ENCODE measurements at places on chromosomes 11 and 22.

DNA sequence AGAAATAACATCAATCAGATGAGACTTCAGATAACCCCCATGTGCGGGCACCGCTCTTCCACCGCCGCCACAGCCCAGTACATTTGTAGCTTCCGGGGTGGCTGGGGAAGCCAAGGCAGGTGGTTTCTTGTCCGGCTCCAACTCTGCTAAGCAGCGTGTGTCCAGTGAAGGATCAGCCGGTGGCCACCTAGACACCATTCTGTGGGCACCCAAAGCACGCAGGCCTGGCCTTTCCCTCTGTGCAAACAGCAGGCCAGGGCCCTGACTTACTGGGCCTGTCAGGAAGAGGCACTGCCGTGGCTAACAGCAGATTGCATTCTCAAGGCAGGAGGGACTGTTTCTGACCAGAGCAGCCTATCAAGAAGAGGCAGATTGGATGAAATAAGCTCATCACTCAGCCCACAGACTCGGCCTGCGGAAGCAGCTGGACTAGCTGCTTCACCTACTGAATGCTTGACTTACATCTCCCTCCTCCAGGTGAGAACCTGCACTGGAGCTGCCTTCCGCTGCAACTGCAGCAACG lies 74.8 kb downstream of the ETS1 start:
- DNase-seq, result no peak

DNA sequence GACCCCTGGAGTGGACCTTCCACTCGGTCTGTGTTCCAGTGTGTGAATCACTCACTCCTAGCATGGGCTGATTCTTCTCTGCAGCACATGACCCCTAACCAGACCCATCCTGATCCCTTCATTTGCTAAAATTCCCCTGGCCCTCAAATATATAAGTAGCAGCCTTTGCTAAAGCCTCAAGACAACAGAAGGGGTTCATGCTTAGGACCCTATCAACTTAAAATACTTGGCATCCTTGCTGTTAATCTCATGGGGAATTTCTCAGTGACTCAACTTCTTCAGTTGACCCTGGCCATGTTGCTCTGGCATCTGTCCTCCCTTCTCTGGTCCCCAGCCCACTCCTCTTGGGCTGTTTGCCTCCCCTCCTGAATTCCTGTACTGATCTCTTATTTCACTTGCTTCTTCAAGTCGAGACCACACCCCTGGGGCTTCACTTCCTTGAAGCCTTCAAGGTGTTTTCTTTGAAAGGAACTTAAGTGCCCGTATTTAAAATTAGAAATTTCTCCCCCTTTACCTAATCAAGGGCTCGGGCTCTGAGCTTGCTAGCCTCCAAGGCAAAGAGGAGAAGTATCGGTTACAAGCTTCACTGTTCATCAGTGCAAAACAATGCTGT lies 23.6 kb downstream of the NNMT start:
- DNase-seq, result no peak

- peak; percentile 50 for DNase-seq
These were observed 3.4 kb downstream of the CLPB start for GRCh38 chr11:72430741-72431570.

DNA sequence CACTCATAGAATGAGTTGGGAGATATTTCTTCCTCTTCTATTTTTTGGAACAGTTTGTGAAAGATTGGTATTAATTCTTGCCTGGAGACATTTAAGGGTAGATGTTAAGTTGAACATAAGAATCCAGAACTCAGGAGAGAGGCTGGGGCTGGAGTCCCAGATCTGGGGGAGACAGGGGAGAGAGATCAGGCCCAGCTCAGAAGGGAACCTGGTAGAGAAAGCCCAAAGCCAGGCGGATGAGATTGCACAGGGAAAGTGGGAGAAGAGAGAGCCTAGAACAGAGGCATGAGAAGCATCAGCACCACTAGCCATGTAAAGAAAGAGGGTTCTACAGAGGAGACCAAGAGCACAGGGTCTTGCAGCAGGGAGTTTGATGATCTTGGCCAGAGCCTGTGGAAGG lies 13.0 kb upstream of the GNAZ start:
- no peak for DNase-seq

DNA sequence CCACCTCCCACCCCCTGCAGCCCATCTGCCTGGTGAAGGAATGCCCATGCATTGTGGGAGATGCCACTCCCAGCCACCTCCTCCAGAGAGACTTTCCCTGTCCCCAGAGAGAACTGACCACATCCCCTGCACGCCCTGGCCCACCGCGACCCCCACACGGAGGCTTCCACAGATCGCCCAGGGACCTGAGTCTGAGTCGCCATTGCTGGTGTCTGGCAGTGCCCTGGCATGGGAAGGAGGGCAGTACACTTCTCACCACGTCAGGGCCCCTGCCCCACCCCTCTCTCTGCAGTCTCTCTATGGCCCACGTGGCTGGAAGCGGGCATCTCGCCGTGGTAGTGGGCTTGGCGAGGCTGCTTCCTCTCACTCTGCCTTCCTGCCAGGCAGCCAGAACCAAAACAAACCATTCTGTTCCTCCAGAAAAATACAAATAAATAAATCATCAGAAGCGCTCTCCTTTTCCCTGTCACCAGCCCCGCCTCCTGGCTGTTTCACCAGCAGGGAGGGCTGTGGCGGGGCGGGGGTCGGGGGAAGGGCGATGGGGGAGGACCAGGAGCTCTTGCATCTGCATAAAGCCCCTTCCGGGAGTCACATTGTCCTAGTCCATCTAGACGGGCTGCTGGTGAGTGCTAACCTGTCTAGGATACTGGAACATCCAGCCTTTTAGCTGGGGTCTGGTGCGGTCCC lies 20.9 kb downstream of the SHISAL1 start:
- DNase-seq, result no peak

DNA sequence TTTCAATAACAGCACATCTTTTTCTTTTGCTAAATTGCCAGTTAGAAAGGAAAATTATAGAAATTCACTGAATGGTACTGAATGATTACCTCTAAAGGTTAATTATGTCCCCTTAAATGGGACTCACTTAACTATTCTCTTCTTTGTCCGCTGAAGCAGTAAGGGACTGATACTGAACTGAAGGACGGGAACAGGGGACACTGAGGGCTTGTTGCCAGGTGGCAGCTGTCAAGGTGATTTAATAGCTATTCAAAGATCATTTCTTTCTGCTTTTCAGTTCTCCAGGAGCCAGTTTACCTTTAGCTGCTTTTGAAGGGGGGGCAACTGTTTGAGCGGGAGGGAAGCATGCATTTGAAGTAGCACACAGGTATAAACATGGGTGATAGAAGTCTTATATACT lies 325.4 kb upstream of the CCDC90B start:
- DNase-seq, result no peak

- DNase-seq, result no peak
These were observed 30.6 kb downstream of the NNMT start for GRCh38 chr11:114326776-114327175.

GRCh38 chr11:47616726-47617416 lies 22.7 kb upstream of the C1QTNF4 start:
- no peak for DNase-seq

- DNase-seq, result no peak
These were observed 1010.3 kb upstream of the TENM4 start for GRCh38 chr11:80451105-80451504.
